ENCODE measurements at places on chromosomes 13 and 19. TPM values are rescaled to one million over a fixed set of nuclear protein-coding genes. Genes with fewer than 3 reads are reported as not detected.

OLFM2 gene
- total RNA-seq, result 1.1 TPM

CYP2S1 gene
- total RNA-seq, result 9.1 TPM

PROZ gene
- total RNA-seq, result not detected

RANBP3 gene
- 49.5 TPM for total RNA-seq

ZNF540 gene
- 0.34 TPM for total RNA-seq

Data from glomerular endothelial cell (primary cell).